ENCODE measurements at places on chromosomes 4 and X. TPM values are rescaled to one million over a fixed set of nuclear protein-coding genes. Genes with fewer than 3 reads are reported as not detected.

The TMEM187 gene
- total RNA-seq: 5.7 TPM

The CCKAR gene
- not detected for total RNA-seq

- no peak for DNase-seq
Observed at GRCh38 chr4:138775489-138775888, 240.1 kb upstream of the NOCT start.

DNA sequence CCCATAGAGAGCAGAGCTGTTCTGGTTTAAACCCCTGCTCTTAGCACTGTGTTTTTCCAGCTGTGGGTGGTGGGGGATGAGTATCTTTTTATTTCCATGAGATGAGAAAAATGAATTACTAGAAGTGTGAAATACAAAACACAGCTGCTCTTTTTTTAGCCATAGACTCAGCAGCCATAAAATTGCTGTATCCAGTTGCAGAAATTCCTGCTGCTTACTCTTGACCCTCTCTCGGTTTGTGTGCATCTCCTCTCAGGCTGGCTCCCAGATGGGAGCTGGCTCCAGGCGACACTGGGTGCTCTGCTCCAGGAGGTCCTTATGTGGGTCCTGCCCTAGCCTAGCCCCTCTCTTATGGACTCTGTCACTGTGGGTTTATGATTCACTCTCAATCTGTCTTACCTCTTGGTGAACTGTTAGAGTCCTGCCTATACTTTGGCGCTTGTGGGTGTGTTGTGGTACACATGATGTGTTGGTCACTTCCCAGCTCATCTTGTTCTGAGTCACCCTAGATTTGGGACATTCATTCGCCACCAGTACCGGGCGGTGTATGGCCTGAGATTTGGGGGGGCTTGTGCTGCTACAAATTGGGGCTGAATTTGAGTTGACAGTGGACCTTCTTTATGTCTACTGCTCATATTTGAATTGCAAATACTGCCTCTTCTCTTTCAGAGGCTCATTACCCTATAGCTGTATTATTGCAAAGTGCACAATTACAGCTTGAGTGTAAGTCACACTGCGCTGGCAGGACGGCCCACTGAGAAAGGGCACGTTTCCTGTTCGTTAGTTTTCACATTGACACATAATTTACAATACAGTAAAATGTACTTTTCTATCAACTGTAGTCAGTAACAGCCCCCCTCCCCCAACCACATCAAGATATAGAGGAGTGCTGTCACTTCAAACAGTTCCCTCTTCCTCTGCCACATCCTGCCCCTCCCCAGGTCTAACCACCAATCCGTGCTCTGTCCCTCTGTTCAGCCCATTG, 46.9 kb upstream of the MSANTD1 start:
- peak; percentile 12 for DNase-seq

DNA sequence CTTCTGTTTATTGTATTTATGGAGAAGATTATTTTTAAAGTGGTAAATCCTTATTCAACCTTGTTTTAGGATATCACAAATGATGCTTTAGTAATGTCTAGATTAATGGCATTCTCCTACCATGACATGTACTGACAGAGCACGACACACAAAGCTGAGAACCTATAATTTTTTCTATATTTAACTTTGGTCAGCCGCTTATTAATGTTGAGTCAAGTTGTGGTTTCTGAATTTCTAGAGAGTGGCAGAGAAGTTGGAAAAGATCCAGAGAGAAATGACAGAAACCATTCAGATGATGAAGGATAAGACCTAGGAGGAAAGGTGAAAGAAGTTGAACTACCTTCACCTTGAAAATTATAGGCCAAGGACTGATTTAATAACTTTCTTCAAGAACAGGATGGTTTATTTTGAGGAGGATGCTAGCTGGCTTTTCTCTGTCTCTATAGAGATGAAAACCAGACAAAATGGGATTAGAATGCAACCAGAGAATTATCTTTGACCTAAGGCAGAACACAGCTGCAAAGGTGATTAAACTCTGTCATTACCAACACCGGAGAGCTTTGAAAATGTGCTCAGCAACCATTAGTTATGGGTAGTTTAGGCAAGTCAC, 62.6 kb upstream of the TSPAN5 start:
- DNase-seq: no peak

- no peak for DNase-seq
Observed at GRCh38 chrX:16469870-16470269, 180.1 kb upstream of the S100G start.

DNA sequence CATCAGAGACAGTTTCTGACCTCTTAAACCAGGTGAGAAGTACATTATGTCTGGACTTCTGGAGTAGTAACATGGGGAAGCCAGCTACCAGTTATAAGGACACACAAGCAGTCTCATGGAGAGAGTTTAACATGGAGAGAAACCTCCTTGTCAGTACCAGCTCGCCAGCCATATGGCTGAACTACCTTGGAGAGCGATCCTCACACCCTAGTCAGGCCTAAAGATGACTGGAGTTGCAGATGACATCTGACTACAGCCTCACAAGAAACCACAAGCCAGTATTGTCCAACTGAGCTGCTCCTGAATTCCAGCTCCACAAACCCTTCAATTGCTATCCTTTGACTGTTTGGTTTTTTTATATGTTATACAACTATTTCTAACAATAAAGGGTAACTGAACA, 49.8 kb downstream of the PDHA2 start:
- no peak for DNase-seq

DNA sequence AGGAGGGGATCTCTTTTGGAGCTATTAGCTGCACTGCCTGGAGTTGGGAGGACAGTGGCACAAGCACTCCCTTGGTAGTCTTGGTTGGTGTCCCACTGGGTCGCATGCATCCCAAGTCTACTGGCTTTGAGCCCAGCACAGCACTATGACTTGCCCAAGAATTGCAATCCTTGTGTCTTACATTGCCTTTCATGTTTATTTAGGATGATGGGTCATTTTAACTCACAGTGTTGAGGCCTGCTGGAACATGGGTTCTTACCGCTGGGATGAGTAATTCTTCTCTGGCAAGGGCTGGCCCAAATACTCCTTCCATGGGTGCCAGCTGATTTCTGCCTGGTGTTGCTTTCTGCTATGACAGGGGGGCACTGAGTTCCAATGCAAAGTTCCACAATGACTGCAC, 185.5 kb downstream of the TEX13C start:
- no peak for DNase-seq

GRCh38 chr4:127174616-127175015, 458.1 kb upstream of the INTU start:
- DNase-seq: no peak

- DNase-seq: no peak
Observed at GRCh38 chr4:21768349-21769310, 179.9 kb downstream of the KCNIP4 start.

DNA sequence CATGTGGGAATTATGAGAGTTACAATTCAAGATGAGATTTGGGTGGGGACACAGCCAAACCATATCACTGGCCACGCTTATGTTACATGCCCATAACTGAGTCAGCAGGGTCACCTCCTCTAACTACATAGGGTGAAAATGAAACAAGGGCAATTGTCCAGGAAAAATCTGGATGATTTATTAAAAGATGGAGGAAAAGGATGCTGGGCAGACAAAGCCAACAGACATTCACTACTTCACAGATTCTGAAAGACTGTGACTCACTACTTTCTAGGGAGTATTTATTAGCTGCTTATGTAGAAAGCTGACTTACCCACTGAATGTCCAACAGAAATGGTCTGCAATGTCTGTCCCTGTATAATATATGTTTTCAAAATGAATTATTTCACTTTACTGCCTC, 72.4 kb downstream of the APBB2 start:
- no peak for DNase-seq

DNA sequence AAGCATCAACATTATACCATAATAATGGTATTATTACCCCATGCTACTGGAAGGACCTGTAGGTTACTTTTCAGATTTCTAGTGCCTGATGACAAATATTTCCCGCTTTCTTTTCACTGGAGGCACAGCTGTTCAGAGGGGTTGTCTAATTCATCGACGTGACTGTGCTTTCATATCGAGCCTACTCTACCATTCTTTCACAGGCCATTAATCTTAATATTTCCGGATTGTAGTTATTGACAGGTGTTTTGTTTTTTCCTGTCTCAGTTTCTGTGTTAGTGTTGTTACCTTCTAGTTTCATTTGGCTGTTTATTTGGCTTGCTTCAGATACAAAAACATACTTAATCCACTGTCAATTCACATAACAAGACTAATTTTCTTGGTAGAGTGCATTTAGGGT, 330.9 kb downstream of the SPOCK3 start:
- no peak for DNase-seq

GRCh38 chr4:4460759-4461158, 73.9 kb downstream of the NSG1 start:
- no peak for DNase-seq

DNA sequence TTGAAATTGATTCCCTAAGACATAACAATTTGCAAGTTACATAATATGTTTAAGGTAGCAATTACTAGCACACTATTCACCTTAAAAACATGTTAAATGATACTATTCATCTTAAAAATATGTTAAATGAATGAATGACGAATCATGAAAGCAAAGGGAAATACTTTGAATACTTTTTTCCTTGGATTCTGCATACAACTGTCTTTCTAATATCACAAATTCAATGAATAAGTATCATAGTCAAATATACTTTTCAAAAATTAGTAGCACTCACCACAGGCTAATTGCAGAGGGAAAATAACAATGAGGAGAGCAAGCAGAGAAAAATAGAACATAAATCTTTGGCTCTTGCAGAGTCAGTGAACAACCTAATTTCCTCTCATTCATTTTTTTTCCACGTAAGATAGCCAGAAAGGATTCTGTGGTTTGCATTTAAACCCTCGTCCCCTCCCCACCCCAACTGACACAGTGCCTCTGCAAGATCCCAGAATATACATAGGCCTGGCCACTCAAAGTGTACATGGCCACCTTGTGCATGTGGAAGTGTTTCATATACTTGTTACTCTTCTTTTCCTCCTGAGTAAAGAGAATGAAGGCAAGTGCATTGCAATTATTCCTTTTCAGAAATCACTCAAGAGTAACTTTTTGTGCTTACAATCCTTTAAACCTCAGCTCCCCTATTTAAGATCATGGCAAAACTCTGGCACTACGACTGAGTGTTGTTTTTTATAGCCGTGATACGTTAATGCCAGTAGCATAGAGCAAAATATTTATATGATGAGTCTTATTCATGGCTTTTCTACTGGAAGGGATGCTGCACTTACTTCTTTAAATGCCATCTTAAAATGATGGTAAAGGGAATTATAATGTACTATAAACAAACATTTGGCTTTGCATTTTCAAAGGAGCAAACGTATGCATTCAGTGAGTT, 236.4 kb downstream of the PDGFC start:
- no peak for DNase-seq

- no peak for DNase-seq
Observed at GRCh38 chr4:61162116-61162515, 38.0 kb upstream of the ADGRL3 start.
